Epithelial cell of prostate (primary cell): ENCODE measurements at places on chromosomes 6 and 20.

DNA sequence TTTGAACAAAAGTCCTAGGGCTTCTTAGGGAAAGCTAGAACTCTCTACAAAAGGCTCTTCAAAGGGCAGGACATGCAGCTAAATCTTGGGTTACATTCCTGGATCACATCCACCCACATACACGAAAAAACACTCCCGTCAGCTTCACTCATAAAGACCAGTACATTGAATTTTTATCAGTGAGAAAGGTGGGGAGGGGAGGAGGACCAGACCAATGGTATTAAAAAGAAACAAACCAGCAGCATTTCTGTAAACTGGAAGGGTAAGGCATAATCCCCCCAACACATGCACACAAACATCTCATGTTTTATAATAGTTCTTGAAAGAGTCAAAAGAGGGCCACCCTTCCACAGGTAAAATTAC lies 31.6 kb downstream of the MYLK4 start:
- DNase-seq, result no peak

DNA sequence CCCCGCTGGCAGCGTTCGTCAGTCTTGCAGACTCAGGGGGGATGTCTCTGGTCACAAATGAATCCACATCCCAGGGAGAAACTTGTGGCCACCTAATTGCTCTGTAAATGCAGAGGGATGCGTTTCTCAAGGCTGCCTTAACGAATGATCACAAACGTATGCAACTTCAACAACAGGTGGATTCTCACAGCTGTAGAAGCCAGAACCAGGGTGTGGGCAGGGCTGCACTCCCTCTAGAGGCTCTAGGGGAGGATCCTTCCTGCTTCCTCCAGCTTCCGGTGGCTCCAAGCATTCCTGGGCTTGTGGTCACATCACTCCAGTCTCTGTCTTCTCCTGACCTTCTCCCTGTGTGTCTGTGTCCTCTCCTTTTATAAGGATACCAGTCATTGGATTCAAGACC lies 3.3 kb upstream of the TAF4 start:
- no peak for DNase-seq

- no peak for DNase-seq
Measured at GRCh38 chr6:169722362-169723199, 1.7 kb downstream of the PHF10 start.

DNA sequence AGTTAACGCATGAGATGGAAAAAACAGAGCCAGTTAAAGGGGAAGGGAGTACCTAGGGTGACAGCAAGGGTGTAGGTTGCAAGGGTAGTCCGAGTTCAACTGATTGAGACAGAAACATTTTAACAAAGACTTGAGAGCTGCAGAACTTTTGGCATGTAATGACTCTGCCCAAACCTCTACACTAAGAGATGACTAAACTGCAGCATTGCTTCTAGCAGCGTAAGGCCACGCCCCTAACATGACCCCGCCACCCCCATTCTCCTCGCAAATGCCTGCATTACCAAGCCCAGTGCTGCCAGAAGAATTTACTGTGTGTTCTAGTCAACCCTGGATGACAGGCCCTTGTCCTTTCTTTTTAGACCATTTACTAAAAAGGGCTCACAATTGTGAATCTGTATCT lies 6.3 kb upstream of the HINT3 start:
- DNase-seq, result peak; percentile 73

- no peak for DNase-seq
Measured at GRCh38 chr6:69624944-69625343, 171.9 kb downstream of the LMBRD1 start.

- DNase-seq, result no peak
Measured at GRCh38 chr6:105495515-105495914, 92.6 kb upstream of the PREP start.

DNA sequence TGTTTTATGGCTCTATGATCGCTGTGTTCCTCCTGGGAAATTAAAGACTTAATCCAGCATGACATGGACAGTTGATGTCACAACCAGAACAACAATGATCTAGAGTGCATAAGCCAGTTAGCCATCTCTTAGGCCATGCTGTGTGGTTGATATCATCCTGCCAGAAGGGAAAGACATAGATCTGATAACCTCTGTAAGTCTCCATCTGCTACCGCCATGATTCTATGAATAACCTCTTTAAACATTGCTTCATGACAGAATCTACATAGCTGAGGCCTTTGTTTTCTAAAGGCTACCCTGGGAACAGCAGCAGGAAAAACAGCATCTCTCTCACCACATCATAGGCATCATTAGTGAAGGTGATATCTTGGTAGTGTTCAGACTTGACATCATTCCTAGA lies 117.6 kb upstream of the PHACTR1 start:
- no peak for DNase-seq

GRCh38 chr6:32370505-32370904 lies 1.2 kb downstream of the TSBP1 start:
- DNase-seq, result peak; percentile 10

GRCh38 chr6:46909371-46909770 lies 12.4 kb downstream of the ADGRF5 start:
- DNase-seq, result no peak

- DNase-seq, result no peak
Measured at GRCh38 chr6:122789182-122790027, at the start of gene SMPDL3A. SMPDL3A (plus strand) TSS chr6:122789258; CDS start chr6:122789347, 89 bp downstream.

DNA sequence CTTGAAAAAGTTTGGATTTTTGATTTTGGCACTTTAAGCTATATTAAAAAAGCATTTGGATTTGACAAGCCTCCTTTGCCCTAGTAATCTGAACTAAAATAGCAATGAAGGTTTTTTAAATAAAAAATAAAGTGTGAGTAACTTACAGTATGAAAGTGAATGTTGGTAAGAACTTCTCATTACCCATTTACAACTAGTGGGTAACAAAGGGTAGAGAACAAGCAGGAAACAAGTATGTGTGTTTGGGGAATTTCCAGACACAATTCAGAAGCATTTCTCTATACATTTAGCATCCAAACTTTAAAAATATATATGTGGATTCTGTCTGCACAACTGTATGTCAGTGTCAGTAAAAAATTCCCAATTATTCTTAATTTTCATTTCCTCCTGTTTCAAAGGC lies 2.9 kb downstream of the TMEM30A start:
- DNase-seq, result no peak

DNA sequence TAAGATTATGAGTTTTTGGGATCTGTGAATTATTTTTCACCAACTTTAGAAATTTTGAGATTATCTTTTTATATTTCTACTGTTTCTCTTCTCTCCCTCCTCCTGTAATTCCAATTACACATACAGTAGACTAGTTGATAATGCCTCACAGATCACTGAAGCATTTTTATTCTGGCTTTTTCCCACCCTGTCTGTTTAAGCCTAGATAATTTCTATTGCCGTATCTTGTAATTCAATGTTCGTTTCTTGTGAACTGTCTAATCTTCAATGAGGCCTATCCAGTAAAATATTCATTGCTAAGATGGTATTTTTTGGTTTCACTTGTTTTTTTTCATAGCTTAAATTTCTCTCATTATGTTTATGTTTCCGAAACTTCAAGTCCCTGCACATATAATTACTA lies 12.0 kb downstream of the MDN1 start:
- no peak for DNase-seq

- DNase-seq, result no peak
Measured at GRCh38 chr6:155959898-155960495, 504.4 kb upstream of the NOX3 start.

GRCh38 chr6:139017227-139017626 lies 11.3 kb upstream of the ABRACL start:
- no peak for DNase-seq

DNA sequence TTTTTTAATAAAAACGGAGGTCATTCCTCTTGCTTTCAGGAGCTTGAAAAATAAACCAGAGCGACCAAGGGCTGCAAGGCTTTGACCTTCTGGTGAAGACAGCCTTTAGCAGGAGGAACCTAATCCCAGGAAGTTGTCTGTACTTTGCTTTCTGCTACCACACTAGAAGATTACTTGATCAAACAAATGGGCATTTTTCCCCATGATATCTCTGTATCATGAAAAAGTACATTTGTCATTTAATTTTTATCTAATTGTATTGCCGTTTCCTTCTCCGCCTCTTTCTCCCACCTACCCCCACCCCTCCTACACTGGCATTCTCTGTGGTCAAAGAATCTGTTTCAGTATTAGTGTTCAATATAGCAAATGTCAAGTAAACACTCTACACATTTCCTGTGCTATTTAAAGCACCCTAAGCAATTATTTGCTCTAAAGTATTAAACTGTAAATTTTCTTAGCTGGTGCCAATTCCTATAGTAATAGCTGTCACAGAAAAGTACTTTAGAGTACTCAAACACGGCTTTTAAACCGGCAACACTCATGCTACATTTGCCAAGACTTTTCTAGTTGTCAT lies 29.7 kb downstream of the ATXN1 start:
- DNase-seq, result no peak

DNA sequence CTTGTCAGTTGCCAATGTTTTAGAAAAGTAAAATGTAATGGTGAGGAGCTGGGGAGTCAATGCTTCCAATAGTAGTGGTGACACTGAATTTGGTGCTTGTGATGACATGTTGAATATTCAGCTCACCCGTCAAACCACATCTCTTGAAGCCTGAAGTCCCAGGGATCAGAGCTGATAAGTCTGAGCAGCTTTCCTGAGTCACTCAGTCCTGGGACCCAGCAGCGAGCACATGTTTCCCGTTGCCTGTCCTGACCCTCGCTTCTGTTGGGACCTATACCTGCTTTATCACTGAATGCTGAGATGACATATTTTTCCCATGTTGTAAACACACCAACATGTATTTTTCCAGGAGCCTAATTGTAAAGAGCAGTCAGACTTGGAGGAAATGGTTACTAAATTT lies 693.6 kb downstream of the QKI start:
- DNase-seq, result no peak

DNA sequence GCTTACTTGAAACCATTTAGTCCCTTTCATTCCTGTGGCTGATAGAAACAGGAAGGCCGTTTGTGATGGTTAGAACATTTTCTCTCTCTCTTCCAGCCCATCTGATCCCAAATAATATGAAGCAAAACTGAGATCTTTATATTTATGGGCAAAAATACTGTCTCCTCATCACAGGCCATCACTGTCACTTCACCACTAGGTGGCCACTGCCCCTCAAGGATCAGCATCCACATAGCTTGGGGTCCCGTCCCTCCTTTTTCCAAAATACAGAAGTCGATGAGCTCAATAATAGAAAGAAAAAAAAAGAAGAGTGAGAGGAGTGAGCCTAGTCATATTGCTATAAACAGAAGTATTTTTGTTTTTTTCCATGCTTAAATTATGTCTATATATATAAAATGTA lies 46.4 kb upstream of the LAMP5 start:
- DNase-seq, result no peak

GRCh38 chr6:142318714-142319113 lies 16.9 kb downstream of the ADGRG6 start:
- DNase-seq, result no peak

GRCh38 chr20:9040863-9041524 lies 27.9 kb upstream of the PLCB4 start:
- no peak for DNase-seq

GRCh38 chr6:27761391-27761790 lies 150.8 kb downstream of the OR2B2 start:
- no peak for DNase-seq

GRCh38 chr6:147077251-147077650 lies 127.0 kb upstream of the STXBP5 start:
- DNase-seq, result no peak
